ENCODE measurements at places on chromosomes 12 and 14.

DNA sequence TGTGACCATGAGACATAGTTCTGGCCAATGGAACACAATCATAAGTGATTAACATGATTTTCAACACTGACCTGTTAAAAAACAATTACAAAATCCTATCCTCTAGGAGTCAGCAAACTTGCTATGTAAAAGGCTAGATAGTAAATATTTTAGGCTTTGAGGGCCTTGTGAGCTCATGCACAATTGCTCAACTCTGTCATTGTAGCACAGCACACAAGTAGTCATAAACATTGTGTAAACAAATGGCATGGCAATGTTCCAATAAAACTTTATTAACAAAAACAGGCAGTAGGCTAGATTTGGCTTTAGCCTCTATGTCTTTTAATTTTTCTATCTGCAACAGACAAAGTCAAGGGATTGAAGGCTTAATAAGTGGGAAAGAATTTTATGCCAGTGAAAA, 350.7 kb downstream of the C12orf50 start:
- no peak for DNase-seq

DNA sequence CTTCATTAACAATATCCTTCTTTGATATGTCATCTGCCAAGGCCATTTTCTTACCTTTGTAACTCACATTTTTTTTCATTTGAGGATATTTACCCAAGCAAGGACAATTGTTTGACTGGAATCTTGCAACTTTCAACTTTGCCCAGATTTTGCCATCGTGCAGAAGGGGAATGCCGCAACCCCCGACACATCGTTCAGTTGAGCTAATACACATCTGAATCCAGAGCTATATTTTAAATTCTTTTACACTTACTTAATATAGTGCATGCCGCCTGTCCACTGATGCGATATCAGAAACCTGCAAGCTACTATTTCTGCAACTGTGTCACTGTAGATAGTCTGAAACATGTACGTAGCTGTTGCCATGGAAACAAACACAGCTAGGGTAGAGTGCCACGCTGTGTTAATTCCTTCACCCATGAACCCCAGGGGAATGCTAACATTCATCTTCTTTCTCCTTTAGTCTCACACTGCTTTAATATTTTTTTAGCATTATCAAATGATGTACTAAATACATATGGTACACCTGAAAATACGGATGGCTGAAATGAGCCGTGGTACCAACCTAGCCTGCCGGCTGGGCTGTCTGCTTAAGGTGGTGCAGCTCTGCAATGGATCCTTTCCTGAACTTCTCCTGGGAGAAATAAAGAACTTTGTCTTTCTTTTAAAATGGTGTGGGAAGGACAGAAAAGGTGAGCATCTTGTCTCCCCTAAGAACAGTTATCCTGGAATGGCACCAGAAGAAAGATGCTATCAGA, 77.0 kb upstream of the FOXN3 start:
- DNase-seq = peak; percentile 25

GRCh38 chr14:87971010-87971409, 22.0 kb downstream of the GALC start:
- no peak for DNase-seq

GRCh38 chr12:41055875-41056577, 132.1 kb upstream of the PDZRN4 start:
- DNase-seq = no peak

DNA sequence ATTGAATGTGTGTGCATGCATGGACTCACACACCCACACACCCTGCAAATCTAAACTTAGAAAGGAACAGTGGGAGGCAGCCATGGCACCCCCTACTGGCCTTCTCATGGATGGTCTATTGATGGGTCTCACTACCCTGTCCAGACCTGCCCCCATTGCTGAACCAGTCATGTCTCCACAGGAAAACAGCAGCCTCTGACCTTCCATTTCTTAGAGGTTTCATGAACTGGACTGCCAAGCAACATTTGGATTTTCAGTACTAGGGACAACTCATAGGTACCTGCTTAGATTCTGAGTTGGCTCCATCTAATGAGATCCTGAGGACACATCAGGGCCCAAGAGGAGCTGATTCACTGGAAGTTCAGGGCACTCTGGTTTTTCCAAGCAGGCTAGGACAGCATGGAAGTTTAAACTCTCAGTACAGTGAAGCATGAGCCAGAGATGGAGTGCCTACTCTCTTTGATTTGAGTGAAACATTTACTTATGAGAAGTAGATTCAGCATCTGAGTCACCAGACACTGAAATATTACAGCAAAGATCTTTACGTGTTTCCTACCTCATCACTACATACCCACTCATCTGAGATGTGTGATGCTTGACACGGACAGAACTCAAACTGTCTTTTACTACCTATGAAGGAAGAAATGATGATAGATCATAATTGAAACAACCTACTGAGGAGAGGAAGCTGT, 98.9 kb upstream of the PLEKHG7 start:
- no peak for DNase-seq

GRCh38 chr12:42823679-42824078, 234.1 kb upstream of the PRICKLE1 start:
- no peak for DNase-seq

GRCh38 chr12:130646716-130647370, 69.3 kb downstream of the RIMBP2 start:
- DNase-seq = no peak

GRCh38 chr14:51576879-51577278, 74.8 kb upstream of the FRMD6 start:
- DNase-seq = no peak

DNA sequence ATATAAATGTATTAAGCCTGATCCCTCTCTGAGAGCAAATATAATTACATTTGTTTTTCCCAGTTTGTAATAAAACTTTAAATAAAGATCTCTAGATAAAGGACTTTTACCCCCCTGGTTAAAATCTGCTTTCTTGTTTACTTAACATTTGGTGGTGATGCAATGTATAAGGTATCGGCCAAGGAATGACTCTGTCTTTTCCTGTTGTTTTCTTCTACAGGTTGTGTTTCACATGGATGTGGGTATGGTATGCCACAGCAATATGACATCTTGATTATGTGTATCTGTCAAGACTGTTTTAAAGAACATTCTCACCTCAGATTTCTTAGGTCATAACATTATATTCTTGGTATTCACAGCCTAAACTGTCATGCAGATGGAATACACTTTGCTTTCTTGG, 210.6 kb upstream of the NOVA1 start:
- no peak for DNase-seq

- DNase-seq = no peak
Observed at GRCh38 chr12:17348311-17348710, 741.7 kb downstream of the RERGL start.

GRCh38 chr12:2185751-2186341, 133.1 kb downstream of the CACNA1C start:
- DNase-seq = no peak

DNA sequence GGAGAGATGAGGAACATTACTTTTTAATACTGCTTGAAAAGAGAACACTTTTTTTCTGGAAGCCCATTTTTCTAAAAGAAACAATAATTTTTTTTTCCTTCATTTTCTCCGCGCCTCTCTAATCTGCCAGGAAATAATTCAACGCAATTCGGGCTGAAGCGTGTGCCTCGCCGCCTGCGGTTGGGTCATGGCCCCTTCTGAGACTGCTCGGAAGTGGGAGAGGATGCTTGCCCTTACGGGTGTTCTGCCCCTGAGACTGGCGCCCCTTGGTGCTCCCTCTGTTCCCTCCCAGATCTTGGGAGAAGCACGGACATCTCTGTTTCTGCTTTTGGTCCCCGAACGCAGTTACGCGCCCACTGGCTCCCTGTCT, 332 bp upstream of the TBC1D30 start:
- DNase-seq = no peak

- DNase-seq = no peak
Observed at GRCh38 chr14:91363776-91364523, 53.7 kb downstream of the CCDC88C start.

- DNase-seq = no peak
Observed at GRCh38 chr12:6444704-6445688, at the start of gene CD27. CD27 (plus strand) TSS chr12:6444955; CDS start chr12:6445096, 141 bp downstream.

DNA sequence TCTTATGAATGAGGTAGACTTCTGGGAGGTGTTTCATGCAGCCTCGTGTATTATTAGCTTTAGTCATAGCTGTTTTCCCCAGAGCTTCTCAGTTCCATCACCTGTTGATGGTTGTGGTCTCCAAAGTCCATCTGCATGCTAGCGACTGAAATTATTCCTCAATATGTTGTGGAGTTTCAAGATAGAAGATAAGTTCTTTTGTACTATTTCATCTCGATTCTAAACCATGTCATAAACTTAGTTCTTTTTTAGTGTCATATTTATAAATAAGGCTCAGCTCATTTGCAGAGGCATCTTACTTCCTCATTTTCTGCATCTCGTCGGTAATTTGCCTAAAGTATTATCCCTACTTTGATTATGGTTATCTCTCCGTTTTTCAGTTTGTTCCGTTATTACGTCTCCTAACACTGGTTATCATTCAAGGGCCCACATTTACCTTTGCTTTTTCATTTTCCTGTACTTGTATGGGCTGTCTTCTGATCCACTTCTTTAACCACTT, 119.1 kb downstream of the ITPR2 start:
- no peak for DNase-seq

GRCh38 chr14:59275668-59276067, 87.2 kb downstream of the DAAM1 start:
- DNase-seq = no peak

- no peak for DNase-seq
Observed at GRCh38 chr14:90294872-90295271, 36.9 kb downstream of the NRDE2 start.

GRCh38 chr14:38399652-38400051, 143.8 kb upstream of the CLEC14A start:
- no peak for DNase-seq

- DNase-seq = no peak
Observed at GRCh38 chr12:89326239-89327040, 25.9 kb downstream of the DUSP6 start.

GRCh38 chr14:92190768-92191167, 69.0 kb downstream of the CPSF2 start:
- no peak for DNase-seq

DNA sequence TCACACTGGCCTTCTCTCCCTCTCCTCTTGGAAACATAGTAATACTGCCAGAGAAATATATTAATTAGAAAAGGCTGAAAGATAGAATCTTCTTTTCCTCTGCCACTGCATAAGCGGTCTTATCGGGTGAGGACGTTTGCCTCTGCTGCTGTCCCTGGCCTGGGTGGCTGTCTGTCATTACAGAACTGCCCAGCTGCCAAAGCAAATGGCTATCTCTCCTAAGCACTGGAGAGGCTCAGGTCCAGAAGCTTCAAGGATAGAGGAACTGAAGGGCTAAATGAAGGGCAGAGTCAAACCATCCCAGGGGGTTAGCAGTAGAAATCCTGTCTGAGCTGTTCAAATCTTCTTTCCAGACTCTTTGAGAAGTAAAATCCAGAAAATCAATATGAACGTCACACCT, 198.6 kb upstream of the CAND1 start:
- no peak for DNase-seq

DNA sequence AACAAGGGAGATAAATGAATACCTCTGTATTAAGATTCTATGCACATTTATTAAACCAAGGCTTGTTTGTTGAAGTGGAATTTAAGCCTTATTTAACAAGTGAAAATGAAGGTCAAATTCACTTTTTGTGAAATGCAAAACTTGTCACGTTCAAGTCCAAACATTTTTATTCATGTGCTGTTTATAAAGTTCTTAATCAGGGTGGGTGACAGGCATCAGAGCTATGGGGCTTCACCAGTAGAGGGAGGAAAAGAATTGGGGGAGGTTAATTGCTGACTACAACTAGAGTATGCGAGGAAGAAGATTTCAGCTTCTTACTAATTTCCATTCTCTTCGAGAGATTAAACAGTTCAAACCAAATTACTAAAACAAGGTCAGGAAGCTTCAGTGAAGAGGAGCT, 9.7 kb downstream of the MOK start:
- DNase-seq = no peak

GRCh38 chr12:99389751-99390150, 257.8 kb upstream of the GARIN6 start:
- DNase-seq = no peak

GRCh38 chr12:105279460-105280056, 43.6 kb upstream of the APPL2 start:
- peak; percentile 7 for DNase-seq

DNA sequence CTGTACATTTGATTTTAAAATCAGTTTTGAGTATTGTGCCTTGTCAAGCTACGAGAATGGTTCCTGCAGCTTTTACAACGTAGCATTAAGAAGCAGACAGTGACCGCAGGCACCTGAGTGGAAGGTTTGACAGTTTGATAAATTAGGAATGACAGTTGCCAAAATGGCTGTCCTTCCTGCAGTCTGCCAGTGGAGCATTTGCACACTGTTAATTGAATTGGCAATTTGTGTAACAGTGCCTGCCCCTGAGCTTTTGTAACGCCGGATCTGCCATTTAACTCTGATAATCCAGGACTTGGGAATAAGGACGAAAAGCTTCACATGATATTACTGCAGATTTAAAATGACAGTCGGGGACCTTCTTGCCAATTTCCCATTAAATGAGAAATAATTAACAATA, 385.3 kb downstream of the NPAS3 start:
- no peak for DNase-seq

DNA sequence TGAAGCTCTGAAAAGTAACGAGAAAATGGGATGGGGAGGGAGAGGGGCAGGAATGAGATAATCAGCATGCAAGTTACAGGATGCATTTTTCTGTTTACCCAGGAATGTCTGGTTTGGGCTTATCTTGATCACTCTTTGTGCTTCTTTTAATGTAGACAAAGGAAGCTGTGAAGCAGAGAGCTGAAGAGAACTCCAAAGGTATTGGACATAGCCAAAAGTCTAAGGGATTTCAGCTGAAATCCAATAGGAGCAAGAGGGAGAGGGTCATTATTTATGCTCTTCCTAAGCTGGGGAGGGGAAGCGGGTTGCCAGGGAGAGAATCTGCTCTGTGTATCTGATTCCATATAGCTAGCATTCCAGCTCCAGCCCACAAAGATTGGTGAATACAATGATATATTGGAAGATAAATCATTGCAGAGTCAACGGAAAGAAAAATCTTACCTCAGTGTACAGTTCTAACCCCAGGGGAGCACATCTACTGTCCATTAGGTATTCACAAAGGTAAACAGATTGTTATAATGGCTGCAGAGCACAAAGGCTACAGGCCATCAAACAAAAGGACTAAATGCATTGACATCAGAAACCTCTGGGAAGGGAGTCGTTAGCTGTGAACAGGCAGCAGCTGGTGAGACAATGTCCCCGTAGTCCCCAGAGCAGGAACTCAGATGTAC, 61.0 kb upstream of the PELI2 start:
- DNase-seq = peak; percentile 98
